ENCODE measurements at places on chromosomes 2 and 18. TPM values are rescaled to one million over a fixed set of nuclear protein-coding genes. Genes with fewer than 3 reads are reported as not detected.

- DNase-seq, result peak; percentile 38
These were observed 105.3 kb upstream of the SIX3 start for GRCh38 chr2:44836174-44836573.

- DNase-seq, result no peak
These were observed 161.9 kb upstream of the SIX2 start for GRCh38 chr2:45171136-45171501.

Gene ERFE
- 0.10 TPM for total RNA-seq

Gene TP53I3
- total RNA-seq, result 42.7 TPM

Gene TWIST2
- 94.9 TPM for total RNA-seq

Gene TRIB2
- total RNA-seq, result 150 TPM
